Esophagus muscularis mucosa (tissue), 4 donors: ENCODE measurements at places on chromosomes 12 and 14.

DNA sequence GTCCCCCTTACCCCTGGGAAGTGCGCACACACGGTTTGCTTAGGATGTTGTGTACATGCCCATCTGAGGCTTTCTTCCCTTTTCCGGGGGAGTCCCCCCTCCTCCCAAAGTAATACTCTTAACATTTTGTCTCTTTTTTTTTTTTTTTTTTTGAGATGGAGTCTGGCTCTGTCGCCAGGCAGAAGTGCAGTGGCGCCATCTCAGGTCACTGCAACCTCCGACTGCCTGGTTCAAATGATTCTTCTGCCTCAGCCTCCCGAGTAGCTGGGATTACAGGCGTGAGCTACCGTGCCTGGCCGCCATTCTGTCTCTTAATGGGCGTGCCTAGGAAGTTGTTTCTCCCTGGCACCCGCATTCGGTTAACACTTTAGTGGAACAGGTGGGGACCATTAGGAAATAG, 4.5 kb upstream of the GMFB start:
- H3K4me3 ChIP-seq = no peak overlapping the region
- no peaks in the 10 kb centered on the region for H3K27me3 ChIP-seq
- DNase-seq = no peak
- no peaks in the 10 kb centered on the region for H3K36me3 ChIP-seq

DNA sequence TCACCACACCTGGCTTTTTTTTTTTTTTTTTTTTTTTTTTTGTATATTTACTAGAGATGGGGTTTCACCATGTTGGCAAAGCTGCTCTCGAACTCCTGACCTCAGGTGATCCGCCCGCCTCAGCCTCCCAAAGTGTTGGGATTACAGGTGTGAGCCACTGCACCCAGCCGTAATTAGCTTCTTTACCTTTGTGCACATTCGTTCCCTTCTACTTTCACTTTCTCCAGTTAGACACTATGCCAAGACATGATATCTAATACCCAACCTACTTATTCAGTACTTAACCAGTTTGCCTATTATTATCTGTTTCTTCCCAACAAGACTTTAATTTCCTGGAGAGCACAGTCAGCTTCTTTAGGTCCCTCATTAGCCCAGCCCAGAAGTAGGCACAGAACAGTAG, 5.3 kb downstream of the STYK1 start:
- no peaks in the 10 kb centered on the region for H3K27me3 ChIP-seq
- no peaks in the 10 kb centered on the region for H3K36me3 ChIP-seq
- DNase-seq = no peak
- H3K4me1 ChIP-seq = no peaks in the 10 kb centered on the region
- no peak overlapping the region for H3K27ac ChIP-seq

- peaks cover 12% of the 10 kb centered on the region for H3K27me3 ChIP-seq
- no peak overlapping the region for H3K27ac ChIP-seq
- H3K4me3 ChIP-seq = no peak overlapping the region
- H3K36me3 ChIP-seq = no peaks in the 10 kb centered on the region
- H3K4me1 ChIP-seq = no peaks in the 10 kb centered on the region
These were observed 259.3 kb downstream of the BCL11B start for GRCh38 chr14:99012703-99013102.

DNA sequence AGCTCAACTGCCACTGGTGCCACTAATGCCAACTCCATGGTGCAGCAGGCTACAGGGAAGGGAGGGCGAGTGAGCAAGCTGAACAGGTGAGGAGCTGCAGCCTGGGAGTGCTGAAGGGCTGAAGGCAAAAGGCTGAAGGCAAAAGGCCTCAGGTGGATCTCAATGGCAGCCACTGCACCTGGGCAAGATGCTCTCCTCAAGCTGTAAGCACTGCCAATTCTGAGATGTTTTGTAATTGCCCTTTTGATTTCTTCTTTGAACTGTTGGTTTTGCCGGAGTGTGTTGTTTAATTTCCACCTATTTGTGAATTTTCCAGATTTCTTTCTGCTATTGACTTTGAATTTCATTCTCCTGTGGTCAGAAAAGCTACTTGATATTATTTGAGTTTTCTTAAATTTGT, 97.6 kb downstream of the PIK3C2G start:
- no peak overlapping the region for H3K27ac ChIP-seq
- no peak overlapping the region for H3K4me3 ChIP-seq

DNA sequence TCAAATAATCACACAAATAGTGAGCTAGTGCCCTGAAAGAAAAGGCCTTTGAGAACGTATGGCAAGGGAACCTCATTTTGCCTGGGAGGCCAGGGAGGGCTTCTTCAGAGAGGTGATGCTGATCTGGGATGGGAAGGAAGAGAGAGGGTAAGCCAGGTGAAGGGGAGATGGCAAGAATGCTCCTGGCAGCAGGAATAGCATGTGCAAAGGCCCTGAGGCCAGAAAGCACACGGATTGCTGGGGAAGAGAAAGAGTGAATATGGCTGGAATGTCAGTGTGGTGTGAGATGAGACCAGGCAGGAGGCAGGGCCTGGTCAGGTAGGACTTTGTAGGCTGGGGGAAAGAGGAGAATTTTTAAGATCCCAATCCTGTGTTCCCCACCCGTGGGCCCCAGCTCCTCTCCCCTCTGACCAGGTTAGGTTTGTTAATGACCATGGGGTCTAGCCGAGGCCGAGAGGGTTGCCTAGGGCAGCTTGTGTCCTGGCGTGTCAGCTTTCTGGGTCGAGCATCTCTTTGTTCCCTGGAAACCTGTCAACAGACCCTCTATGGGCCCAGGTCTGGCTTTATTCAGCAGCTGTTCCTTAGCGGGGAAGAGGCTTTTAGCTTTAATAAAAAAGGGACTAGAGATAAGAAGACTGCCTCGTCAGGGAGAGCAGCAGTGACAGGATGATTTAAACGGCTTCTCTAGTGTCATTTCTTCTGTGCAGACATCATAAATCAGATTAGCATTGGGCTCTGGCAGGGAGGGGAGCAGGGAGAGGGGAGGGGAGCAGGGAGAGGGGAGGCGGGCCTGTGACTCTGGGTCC, 123.4 kb downstream of the ADCK1 start:
- peaks cover 21% of the 10 kb centered on the region for H3K36me3 ChIP-seq
- DNase-seq = no peak
- no peak overlapping the region for H3K4me3 ChIP-seq
